CD4-positive, alpha-beta T cell treated with Interleukin-17A for 1 hour (primary cell): ENCODE measurements at places on chromosomes 12 and 14.

GRCh38 chr12:49342066-49342913 is 4.4 kb upstream of the DNAJC22 start:
- DNase-seq, result peak; percentile 81

GRCh38 chr14:92439537-92440344 is 73.8 kb upstream of the RIN3 start:
- no peak for DNase-seq

DNA sequence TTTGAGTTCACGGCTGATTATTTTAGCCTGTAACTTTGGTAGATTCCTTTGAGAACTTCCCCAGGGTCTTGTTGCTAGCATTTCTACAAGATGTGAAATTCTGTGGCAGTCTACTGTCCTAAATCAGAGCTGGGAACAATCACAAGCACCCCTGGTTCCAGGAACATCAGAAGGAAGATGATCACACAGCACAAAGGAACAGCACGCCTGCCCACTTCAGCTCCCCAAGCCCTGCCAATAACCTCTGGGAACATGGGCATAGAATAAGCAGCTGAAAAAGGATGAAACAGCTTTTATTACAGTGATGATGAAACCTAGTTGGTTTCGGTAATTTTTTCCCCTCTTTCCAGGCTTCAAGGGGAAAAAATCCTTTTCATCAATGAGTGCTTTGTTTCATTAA is 12.3 kb downstream of the GPR19 start:
- no peak for DNase-seq

DNA sequence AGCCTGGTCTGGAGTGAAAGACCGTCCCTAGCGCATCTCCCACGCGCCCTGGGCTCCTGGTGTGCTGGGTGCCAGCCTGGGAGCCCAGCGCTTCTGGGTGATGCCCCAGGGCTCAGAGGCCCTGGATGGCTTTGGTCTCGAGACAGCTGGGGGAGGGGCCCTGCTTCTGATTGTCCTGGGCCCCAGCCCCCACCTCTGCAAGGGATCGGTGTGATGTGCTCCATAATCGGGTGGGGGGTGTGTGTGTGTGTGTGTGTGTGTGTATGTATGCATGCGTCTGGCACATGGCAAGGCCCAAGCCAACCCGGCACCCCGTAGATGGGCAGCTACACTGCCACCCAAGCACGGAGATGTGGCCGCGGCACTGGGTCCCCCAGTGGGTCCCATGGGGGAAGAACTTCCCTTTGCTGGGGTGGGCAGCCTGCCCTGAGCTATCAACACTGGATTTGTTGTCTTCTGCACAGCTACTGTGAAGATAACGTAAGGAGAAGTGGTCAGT is 3.1 kb downstream of the ZBTB42 start:
- no peak for DNase-seq

DNA sequence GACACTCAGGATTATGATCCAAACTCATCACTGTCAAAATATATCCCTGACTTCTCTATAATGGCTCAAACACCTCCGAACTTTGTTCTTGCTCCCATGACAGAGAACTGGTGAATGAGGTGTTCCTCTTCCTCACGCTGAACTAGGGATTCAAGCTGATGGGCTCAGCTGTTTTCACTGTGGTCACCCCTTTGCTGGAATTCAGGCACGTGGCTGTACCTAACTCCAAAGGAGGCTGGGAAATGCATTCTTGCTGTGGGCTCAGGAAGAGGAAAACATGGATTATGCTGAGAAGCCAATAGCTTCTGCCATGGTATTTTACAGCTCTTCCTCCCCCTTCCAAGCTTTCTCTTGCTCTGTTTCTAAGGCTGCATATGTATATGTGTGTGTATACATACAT is 43.9 kb downstream of the STXBP6 start:
- DNase-seq, result no peak

DNA sequence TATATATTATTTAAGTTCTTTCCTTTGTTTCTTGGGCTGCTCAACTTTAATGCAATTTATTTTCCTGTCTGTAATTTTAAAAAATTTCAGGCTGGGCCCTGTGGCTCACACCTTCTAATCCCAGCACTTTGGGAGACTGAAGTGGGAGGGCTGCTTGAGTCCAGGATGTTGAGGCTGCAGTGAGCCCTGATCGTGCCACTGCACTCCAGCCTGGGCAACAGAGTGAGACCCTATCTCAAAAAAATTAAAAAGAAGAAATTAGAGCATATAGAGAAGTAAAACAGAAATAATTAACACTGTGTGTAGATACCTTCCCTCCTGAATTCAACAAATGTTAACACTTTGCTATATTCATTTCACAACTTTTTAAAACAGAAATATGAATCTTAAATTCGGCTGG is 74.2 kb downstream of the DENND5B start:
- DNase-seq, result no peak

DNA sequence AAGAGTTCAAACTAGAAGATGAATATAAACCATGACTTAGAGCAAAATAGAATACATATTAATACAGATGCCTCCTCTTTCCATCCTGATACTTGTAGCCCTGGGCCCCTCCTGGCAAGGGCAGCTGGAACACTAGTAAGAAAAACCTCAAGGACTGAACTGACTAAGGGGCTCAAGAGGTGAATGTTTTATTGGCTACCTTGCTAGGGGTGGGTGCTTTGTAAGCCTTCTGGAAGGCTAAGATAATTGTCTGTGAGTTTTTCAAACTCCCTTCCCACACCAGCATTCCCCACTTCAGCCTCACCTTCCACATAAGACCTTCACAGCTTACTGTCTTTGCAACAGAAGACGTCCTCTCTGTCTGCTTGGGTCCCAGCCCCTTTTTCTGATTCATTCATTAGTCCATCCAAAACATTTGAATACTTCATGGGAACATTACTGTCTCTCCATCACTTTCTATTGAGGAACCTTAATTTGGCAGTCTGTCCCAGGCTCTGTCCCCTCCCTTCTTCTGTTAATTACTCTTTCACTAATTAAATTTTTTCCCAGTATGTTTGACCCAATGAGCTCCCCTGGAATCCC is 1.1 kb upstream of the MARCHF9 start:
- DNase-seq, result no peak

DNA sequence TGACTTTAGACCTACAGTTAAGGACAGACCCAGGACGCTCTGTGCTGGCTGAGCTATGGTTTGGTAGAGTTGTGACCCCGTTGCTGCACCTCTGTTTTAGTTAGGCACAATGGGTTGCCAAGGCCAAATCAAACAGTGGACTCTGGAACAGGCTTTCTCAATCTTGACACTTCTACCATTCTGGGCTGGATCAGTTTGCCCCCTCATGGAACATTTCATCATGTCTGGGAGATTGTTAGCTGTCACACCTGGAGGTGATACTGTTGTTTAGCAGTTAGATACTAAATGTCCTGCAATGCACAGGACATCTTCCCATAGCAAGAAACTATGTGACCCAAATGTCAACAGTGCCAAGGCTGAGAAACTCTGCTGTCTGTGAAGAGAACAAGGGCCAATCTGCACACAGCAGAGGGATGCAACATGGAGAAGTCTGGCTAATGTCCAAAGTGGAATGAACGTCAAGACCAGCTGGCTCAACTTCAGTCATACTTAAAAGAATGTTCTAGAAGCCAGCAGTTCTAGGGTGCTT is 65.6 kb upstream of the DICER1 start:
- DNase-seq, result no peak

GRCh38 chr12:125083072-125083471 is 17.8 kb downstream of the AACS start:
- DNase-seq, result no peak

DNA sequence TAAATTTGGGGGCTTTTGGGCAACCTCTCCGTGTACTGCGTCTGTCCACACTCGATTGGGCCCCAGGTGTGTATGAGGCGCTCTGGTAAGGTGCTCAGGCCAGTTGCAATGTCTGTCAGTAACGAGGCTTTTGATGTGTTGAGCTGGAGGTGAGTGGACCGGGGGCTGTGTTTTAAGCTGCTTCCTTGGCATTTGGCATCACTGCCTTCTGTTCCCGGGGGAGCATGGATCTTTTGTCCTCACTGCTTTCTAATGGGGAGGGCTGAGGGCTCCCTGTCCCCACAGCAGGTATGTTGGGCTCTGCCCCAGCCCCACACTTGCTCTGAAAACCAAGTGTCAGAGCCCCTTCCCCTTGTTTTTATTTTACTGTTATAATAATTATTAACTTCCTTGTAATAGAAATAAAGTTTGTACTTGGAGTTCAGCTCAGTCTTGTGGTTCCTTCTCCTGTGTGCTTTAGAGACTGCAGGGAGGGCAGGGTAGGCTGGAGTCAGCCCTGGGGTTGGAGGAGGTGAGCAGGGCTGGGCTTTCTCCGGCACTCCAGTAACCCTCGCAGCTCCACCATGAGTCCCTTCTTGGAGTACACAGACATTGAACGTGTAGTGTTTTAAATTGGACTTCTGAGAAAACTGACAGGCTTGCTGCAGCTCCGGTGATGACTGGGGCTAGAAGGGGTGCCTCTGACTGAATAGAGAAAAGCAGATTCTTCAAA is 28.0 kb downstream of the TRAFD1 start:
- DNase-seq, result no peak
